ENCODE measurements at places on chromosomes 3 and 15.

- DNase-seq: no peak
These were observed 97.5 kb upstream of the STAC start for GRCh38 chr3:36282766-36283165.

DNA sequence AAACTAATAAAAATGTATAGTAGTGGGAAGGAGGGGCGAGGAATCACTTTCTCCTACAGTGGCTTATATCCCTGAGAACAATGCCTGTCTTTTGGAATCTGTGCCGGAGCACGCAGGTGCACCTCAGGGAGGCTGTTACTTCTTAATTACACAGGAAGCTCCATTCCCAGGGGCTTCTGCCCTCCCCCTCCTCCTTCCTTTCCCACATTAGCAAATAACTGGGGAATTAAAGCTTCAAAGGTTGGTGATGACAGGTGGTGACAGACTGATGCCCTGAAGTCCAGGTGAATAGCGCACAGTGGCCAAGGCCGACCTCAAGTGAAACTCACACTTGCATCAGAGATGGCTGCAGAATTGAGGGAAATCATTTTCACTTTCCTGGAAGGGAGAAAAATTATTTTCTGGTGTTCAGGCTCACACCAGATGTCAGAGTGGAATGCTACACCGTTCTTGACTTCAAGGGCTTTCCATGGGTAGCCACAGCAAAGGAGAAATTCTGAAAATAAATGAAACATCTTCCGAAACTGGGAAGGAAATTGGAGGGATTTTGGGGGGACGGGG lies 3.7 kb downstream of the GRAMD2A start:
- DNase-seq: no peak

DNA sequence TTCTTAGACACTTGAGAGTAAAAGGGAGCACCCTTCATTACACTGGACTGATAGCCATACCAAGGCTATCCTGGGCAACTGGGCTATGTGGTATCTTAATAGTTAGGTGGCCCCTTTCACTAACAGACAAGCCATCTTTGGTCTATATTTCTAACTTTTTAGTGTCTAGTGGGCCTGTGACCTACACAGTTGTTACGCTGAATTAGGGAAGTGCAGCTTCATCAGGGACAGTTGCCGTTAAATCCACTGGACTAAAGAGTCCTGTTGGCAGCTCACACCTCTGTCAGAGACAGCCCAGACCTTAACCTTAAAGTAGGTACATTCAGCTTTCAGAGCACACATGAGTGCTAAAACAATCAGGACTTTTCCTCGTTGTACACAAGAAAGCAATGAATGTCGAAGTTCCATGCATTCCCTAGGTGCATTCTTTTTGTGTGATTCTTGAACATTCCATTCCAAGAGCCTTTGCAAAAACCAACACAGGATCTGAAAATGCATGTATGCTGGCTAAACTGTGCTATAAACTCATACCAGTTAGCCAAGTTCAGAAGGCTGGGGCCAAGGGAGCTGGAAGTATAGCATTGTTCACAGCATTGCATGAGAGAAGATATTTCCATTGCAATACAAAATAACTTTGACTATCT lies 230.2 kb upstream of the EIF1B start:
- no peak for DNase-seq

GRCh38 chr3:23762214-23762613 lies 43.5 kb upstream of the UBE2E1 start:
- DNase-seq: no peak

- no peak for DNase-seq
These were observed 58.5 kb downstream of the TGFBR2 start for GRCh38 chr3:30664884-30665283.

DNA sequence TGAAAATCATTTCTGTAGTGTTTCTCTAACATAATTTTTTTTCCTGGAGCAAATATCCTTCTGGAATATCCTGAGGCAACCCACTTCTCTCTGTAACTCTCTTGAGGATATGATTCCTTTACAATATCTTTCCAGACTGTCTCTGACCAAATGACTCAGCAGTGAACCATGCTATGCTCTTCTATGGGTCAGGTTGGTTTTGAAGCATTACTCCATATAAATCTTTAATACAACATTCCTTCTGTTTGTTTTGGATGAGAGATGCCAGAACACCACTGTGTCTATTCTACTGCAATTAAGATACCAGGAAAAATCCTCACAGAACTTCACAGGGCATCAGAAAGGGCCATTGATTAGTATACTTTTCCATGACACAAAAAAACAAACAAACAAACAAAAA lies 626.4 kb upstream of the ZNF385D start:
- DNase-seq: no peak

- no peak for DNase-seq
These were observed 31.7 kb upstream of the NR2C2 start for GRCh38 chr3:14915636-14916222.
